HTR-8/SVneo (cell line): ENCODE measurements at places on chromosomes 2 and 18.

GRCh38 chr2:15521641-15522181 is 39.4 kb downstream of the NBAS start:
- no peak for DNase-seq

DNA sequence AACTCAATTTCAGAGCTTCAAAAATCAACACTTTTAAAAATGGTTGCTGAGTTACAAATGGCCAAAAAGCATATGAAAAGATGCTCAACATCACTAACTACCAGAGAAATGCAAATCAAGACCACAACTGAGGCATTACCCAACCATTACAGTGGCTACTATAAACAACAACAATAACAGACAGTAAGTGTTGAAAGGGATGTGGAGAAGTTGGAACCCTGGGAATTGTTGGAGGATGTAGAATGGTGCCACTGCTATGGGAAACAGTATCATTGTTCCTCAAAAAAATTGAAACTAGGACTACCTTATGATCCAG is 173.3 kb upstream of the SPRED2 start:
- no peak for DNase-seq

GRCh38 chr2:108575132-108575966 is 41.1 kb downstream of the LIMS1 start:
- peak; percentile 38 for DNase-seq

DNA sequence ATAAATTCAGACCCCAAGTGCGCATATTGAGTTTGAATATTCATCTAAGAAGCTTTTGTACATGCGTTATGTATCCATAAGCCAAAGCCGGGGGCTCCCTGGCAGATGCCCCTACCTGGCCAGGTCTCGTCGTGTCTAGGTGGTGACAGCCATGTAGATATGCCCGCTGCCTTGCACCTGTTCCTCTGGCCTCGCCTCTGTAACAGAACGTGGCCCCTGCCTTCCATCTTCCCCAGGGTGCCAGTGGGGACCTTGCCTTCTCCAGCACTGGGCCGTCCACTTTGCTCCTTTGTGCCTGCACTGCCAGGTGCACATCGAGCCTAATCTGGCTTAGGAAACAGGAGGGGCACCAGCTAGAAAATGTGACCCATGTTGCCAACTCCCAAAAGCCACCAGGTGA is 198.2 kb downstream of the AGAP1 start:
- no peak for DNase-seq
